ENCODE measurements at places on chromosomes 1 and 21. TPM values are rescaled to one million over a fixed set of nuclear protein-coding genes. Genes with fewer than 3 reads are reported as not detected.

The THEM5 gene
- 0.76 TPM for total RNA-seq

The EPHA8 gene
- total RNA-seq: 0.44 TPM

The ADIPOR1 gene
- total RNA-seq: 114 TPM

The ZNF648 gene
- total RNA-seq: not detected

The CRNN gene
- 1,263 TPM for total RNA-seq

The FOXO6 gene
- total RNA-seq: 0.53 TPM

The SYT14 gene
- not detected for total RNA-seq

The GPR25 gene
- 1.3 TPM for total RNA-seq

The AADACL3 gene
- total RNA-seq: not detected

The CRYAA gene
- not detected for total RNA-seq

The ZNF496 gene
- 21.2 TPM for total RNA-seq

The ZSCAN20 gene
- 2.1 TPM for total RNA-seq

The ZFP69 gene
- total RNA-seq: 3.6 TPM

The EFCAB14 gene
- 89.8 TPM for total RNA-seq

The TMEM61 gene
- total RNA-seq: 0.95 TPM

The HSF2BP gene
- 1.1 TPM for total RNA-seq

The S100A12 gene
- total RNA-seq: 33.3 TPM

The KIF14 gene
- total RNA-seq: 4.3 TPM

The GJB5 gene
- total RNA-seq: 123 TPM

The IL6R gene
- total RNA-seq: 8.3 TPM

The LRRC7 gene
- not detected for total RNA-seq

The LCE2B gene
- not detected for total RNA-seq

The ATP6V1G3 gene
- total RNA-seq: not detected

The FBXO2 gene
- 2.6 TPM for total RNA-seq

The C1orf167 gene
- total RNA-seq: 0.76 TPM

The SPRR2D gene
- total RNA-seq: 1,680 TPM

The HCRTR1 gene
- not detected for total RNA-seq

The AQP10 gene
- total RNA-seq: not detected

The CYP4A11 gene
- not detected for total RNA-seq

The ADCY10 gene
- total RNA-seq: not detected

The NR1I3 gene
- total RNA-seq: not detected

The FABP3 gene
- not detected for total RNA-seq

The OR2L13 gene
- total RNA-seq: not detected

The PAQR6 gene
- total RNA-seq: 3.4 TPM

The SHISAL2A gene
- 1.7 TPM for total RNA-seq

The COQ8A gene
- 37.8 TPM for total RNA-seq

The HMCN1 gene
- total RNA-seq: 5.1 TPM

The SGIP1 gene
- total RNA-seq: 5.2 TPM

The PGBD2 gene
- 4.1 TPM for total RNA-seq
